Upper lobe of left lung (tissue), 6 donors: ENCODE measurements at places on chromosomes 5 and 9. TPM values are rescaled to one million over a fixed set of nuclear protein-coding genes. Genes with fewer than 3 reads are reported as not detected.

PCDHB2 gene
- 0.79 TPM for total RNA-seq

GRM6 gene
- not detected for total RNA-seq

PPIC gene
- total RNA-seq: 46.1 TPM

GLT6D1 gene
- not detected for total RNA-seq

LHX3 gene
- total RNA-seq: not detected

ESM1 gene
- total RNA-seq: 2.2 TPM

DROSHA gene
- total RNA-seq: 26.7 TPM

RASGRF2 gene
- 3.9 TPM for total RNA-seq

IL4 gene
- not detected for total RNA-seq

WNT8A gene
- total RNA-seq: not detected

TAF11L10 gene
- total RNA-seq: not detected

IL5 gene
- total RNA-seq: not detected

VLDLR gene
- total RNA-seq: 5.8 TPM

ORM2 gene
- 5.5 TPM for total RNA-seq

ZNF618 gene
- 11.6 TPM for total RNA-seq

FOXE1 gene
- total RNA-seq: not detected

SPATA31D4 gene
- not detected for total RNA-seq

CMYA5 gene
- total RNA-seq: 5.8 TPM

DNLZ gene
- total RNA-seq: 20.5 TPM

ISL1 gene
- not detected for total RNA-seq

SERF1A gene
- not detected for total RNA-seq

C9 gene
- not detected for total RNA-seq

PRDM9 gene
- not detected for total RNA-seq

PCDHGC5 gene
- 1.8 TPM for total RNA-seq

PGM5 gene
- 9.4 TPM for total RNA-seq

PLAC8L1 gene
- not detected for total RNA-seq

LAMC3 gene
- 11.4 TPM for total RNA-seq

SNCAIP gene
- 1.2 TPM for total RNA-seq

ADGRD2 gene
- not detected for total RNA-seq

GAPVD1 gene
- total RNA-seq: 77.6 TPM

IRX2 gene
- 53.2 TPM for total RNA-seq

UBLCP1 gene
- 8.4 TPM for total RNA-seq

LCN9 gene
- total RNA-seq: not detected

SH3RF2 gene
- 9.5 TPM for total RNA-seq

MAMDC2 gene
- total RNA-seq: 26.5 TPM

GPX8 gene
- 2.1 TPM for total RNA-seq

CCL27 gene
- not detected for total RNA-seq

GABRB2 gene
- not detected for total RNA-seq

PRSS3 gene
- not detected for total RNA-seq

DNM1 gene
- total RNA-seq: 1.8 TPM

NDST1 gene
- total RNA-seq: 159 TPM

FGD3 gene
- 14.0 TPM for total RNA-seq

CRHBP gene
- total RNA-seq: not detected

ENTR1 gene
- 35.8 TPM for total RNA-seq

IRX4 gene
- not detected for total RNA-seq

MCTP1 gene
- 30.4 TPM for total RNA-seq

NOXA1 gene
- 9.2 TPM for total RNA-seq

JMY gene
- total RNA-seq: 7.9 TPM

SMIM33 gene
- not detected for total RNA-seq
